AG08396 (cell line): ENCODE measurements at places on chromosomes 11 and 22.

- no peak for DNase-seq
Measured at GRCh38 chr22:29328566-29329500, 13.3 kb upstream of the RASL10A start.

DNA sequence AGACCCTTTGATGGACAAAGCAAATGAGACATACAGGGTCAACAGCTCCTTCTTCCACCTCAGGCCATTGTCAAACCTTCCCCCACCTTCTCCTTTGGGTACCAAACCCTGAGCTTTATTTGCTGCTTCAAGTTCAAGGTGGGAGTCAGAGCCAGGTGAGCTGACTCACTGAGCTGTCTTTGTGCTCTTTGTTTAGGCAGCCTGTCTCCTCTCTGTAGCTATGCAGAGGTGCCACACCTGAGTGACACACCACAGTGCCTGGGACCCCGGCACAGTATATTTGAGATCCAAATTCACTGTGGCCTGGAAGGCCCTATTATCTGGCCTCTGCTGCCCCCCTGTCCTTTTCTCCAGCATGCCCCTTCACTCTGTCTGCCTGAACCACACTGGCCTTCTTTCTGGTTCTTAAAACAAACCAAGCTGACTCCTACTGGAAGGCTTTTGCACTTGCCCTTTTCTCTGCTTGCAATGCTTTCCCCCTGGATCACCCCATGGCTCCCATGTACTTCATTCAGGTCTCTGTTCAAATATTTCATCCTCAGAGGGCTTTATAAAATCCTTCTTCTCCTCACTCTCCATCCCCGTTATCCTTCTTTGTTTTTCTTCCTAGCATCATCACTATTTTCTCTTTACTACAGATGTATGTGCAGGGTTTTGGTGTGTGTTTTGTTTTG is 16.1 kb downstream of the LMO2 start:
- no peak for DNase-seq

- DNase-seq = no peak
Measured at GRCh38 chr11:64088162-64089026, 52.7 kb downstream of the FLRT1 start.

DNA sequence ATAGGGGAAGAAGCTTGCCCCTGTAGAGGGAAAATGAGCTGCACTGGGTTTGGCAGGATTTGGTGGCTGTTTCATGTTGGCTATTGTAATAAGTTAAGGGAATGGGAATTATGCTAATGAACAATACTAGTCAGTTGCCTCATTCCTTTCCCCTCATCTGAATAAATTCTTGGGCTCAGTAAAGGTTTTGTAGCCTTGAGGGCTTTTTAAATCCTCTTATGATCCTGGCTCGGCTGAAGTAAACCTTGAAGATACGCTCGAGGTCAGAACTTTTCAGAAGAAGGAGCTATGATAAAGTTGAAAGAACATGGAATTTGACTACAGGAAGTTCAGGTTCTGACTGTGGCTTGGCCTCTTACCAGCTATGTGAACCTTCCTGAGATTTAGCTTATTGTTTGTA is 448.7 kb downstream of the RAB38 start:
- DNase-seq = no peak

DNA sequence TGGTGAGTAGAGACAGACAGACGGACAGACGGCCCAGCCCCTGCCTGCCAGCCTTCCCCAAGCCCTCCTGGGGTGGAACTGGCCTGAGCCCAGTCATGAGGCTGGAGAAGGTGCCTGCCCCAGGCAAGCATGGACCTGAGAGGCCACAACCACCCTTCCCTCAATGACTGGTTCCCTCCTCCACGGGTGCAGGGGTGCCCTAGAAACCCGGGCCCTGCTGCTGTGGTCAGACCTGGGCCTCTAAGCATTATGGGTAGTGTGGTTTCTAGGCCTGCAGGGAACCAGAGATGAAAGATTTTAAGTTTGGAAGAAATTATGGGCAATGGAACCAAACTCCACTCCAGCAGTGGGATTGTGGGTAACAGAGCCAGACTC is 13.5 kb downstream of the RHBDD3 start:
- no peak for DNase-seq

GRCh38 chr11:105718641-105719040 is 108.8 kb downstream of the GRIA4 start:
- no peak for DNase-seq

DNA sequence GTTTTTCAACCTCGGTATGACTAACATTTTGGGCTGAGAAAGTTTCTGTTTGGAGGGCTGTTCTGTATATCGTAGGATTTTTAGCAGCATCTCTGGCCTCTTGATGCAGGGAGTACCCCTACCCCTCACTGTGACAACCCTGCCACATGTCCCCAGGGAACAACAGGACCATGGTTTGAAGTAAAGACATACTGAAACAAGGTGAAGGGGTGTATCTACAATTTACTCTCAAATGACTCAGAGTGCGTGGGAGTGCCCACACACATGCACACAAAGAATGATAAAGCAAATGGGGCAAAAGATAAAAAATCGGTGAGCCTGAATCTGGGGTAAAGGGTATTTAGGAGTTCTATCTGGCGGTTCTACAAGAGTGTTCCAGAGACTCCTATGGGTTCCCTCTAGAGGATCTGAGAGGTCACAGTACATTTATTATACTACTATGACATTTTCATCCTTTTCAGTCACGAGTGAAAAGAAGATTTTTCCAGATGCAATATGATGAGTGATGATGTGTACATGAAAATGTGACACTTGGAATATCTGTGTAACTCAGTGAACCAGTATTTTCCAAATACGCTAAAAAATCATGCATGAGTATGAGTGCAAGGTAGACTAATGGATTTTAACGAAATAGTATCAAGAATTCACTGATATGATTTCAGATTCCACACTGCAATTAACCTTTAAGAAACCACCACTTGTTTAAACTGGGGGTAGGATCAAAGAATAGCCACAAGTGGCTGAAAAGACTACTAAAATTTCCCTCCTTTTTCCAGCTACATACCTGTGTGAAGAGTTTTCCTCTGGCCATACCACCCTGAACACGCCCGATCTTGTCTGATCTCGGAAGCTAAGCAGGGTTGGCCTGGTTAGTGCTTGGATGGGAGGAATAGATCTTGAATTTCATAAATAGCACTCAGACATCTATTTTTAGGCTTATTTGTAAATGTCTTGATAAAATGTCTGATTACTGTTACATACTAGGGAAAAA is 56.3 kb upstream of the YPEL1 start:
- DNase-seq = no peak

DNA sequence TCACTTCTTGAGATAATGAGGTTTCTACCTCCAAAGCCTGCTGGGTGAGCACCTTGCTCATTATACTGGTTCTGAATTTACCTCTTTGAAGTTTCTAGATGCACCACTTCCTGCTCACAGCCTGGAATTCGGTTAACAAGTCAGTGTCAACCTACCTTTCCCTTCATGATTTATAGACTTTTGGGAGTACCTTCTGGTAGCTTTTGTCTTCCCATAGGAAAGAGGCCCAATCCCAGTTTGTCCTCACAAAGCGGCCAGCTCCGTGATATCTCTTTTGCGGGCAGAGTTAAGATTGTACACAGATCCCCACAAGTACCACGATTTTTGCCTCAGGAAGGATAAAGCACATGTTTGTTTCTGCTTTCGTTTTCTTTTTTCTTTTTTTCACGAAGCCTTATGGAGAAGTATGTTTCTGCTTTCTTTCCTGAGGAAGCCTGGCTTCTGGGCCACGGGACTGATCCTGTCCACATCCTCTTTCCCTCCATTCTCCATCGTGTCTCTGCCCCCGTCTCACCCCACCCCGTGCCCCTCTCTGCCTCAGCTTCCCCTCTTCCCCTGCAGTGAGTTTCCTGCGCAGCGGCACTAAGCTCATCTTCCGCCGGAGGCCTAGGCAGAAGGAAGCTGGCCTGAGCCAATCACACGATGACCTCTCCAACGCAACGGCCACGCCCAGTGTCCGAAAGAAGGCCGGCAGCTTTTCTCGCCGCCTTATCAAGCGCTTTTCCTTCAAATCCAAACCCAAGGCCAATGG is 5.7 kb upstream of the HINFP start:
- no peak for DNase-seq

GRCh38 chr11:59866836-59867235 is 549 bp upstream of the TCN1 start:
- DNase-seq = no peak

DNA sequence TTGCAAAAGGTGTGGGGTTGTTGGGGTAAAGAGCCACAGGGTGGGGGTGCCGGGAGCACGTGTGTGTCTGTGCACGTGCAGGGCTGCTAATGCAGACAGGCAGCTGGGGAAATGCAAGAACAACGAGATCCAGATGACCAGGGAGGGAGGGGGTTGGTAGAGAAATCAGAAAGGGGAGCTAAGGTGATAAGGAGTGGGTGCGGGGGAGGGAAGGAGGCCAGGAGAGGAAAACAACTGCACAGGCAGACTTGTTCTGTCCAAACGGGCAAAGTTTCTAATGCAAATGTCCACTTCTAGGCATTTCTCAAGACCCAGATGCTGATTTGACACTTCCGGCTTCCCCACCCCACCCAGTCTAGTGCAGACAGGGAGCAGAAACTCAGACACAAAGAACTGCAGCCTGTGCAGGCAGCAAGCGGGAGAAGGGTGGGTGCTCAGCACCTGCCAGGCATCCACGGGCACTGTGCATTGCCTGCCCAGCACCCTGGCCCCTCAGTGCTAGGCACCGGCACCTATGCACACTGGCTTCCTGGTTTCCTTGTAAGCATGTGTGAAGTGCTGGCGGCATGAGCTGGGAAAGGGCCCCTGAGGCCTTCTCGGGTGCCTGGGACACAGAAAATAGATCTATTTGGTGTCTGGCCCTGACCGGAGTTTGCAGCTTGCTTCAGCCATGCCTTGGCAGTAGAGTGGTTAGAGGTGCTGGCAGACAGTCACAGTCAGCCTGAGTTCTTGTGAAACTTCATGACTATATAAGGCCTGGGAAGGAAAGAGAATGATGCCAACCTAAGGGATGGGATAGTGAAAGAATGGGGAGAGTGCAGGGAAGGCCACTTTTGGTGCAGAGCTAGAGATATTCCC is 220.1 kb upstream of the SORL1-AS1 start:
- no peak for DNase-seq

GRCh38 chr22:19420321-19420720 is 11.2 kb downstream of the HIRA start:
- no peak for DNase-seq

DNA sequence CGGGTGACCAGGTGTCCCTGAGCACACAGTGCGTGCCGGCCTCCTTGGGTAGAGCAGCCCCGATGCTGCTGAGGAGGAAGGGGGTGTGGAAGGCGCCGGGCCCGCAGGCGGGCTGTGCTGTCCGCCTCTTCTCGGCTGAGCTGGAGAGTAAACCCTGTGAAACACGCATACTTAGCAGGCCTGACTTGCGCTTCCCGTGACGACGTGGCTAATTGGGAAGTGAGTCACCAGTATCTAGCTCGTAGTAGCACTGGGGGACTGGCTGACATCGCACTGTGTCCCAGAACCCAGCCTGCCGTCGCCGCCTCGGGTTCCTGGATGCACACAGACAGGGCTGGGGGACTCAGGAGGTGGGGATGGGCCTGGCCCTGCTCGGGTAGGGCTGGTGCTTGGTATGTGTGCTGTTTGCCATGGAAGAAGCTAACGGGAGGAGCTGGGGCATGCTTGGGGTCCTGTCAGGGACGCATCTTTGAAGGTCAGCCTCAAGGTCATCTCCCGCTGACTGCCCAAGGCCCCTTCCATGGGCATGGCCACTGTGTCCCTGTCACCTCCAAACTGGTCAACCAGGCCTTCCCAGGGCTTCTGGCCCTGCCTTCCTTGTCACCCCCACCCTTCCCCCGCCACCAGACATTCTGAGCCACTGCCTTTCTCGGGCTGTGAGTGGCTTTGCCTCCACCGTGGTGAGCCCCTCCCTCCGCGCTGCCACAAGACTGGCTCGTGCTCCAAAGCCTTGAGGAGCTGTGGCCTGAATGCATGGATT is 1327.0 kb downstream of the BRD1 start:
- no peak for DNase-seq

DNA sequence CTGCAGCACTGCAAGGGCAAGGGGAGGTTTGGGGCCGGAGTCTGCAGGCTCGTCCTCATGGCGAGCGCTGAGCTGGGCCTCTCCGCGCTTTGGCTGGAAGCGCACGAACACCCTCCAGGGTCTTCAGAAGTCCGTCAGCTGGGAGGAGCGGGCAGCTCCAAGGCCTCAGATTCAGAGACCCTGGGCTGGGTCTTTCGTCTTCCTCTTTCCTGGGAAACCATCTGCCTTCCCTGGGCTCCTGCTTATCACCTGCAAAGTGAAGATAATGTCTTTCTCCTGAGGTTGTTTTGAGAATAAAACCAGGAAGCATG is 525.6 kb downstream of the BRD1 start:
- DNase-seq = no peak

DNA sequence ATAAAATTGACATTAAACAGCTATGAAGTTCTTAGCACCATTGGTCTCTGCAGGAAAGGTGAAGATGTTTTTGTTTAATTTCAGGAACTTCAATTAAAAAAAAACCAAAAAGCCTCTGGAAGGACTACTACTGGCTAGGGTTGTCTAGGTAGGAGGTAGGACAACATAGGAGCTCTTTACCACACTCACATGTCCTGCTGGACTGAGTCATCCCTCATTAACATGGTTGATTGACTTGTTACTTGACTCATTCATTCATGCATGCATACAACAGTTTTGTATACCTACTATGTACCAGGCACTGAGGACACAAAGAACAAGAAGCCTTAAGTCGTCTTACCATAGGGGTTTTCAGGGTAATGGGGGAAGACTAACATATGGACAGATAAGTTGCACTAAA is 216.9 kb upstream of the ARHGAP20 start:
- DNase-seq = no peak

GRCh38 chr11:79342686-79343085 is 98.1 kb downstream of the TENM4 start:
- no peak for DNase-seq

DNA sequence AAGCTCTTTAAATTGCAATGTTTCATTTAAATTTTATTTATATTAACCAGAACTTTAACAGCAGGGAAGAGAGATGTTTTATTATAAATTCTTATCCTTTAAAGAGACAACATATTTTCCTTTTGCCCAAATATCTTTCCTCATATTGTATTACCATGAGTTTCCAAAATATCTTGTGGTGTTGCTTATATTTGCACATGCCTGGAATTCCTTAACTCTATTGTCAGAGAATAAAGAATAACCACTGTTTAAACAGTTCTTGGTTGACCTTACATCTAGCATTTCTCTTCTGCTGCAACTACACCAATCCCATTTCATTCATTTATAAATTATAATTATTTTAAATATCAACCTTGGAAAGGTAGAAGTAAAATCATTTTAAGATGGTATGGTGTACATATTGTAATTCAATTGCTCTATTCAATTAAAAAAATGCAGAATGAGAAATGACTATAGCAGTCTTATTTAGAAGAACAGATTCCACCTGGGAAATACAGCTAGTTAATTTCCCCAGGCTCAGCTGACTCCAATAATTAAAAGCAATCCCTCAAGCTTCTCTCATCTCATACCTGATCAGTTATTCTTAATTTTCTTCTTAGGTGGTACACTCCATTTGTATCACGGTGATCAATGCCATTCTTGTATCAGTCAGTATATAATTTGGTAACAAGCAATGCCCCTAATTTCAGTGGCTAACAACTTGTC is 923.3 kb downstream of the KCNA4 start:
- peak; percentile 31 for DNase-seq

- no peak for DNase-seq
Measured at GRCh38 chr22:45645150-45645525, 26.5 kb upstream of the ATXN10 start.

GRCh38 chr11:127962416-127962815 is 624.9 kb downstream of the ETS1 start:
- no peak for DNase-seq

- no peak for DNase-seq
Measured at GRCh38 chr11:65448074-65448417, 25.4 kb downstream of the NEAT1 start.

GRCh38 chr11:11427542-11427941 is 74.5 kb upstream of the CSNK2A3 start:
- DNase-seq = no peak
